Esophagus muscularis mucosa (tissue), 4 donors: ENCODE measurements at places on chromosomes 6 and 20. TPM values are rescaled to one million over a fixed set of nuclear protein-coding genes. Genes with fewer than 3 reads are reported as not detected.

Gene PTK6
- total RNA-seq, result 0.06 TPM

Gene ENPP4
- 19.0 TPM for total RNA-seq

Gene MRAP2
- 0.32 TPM for total RNA-seq

GRCh38 chr6:148954934-148955333 lies 208.1 kb downstream of the UST start:
- no peak overlapping the region for H3K27ac ChIP-seq
- H3K4me3 ChIP-seq, result no peak overlapping the region
- DNase-seq, result no peak
- H3K4me1 ChIP-seq, result no peaks in the 10 kb centered on the region

DNA sequence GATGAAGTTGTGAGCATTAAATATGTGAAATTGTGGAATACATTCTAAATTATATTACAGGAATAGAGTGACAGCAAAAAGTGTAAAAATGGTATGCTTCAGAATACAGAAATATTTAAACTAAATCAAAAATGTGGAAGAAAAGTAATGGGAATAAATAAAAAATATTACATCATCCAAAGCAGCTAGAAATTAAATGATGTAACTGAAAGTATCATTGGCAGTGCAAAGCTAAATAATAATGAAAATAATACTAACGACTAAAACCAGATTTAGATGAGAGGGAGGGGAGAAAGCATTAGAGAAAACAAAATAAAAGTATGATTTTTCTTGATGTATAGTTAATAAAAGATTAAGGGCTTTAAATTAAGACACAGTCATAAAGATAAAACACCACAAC lies 1104.0 kb downstream of the EPHA7 start:
- no peaks in the 10 kb centered on the region for H3K27me3 ChIP-seq
- no peak overlapping the region for H3K4me3 ChIP-seq
- DNase-seq, result no peak

GRCh38 chr6:125793280-125793679 lies 2.5 kb downstream of the NCOA7 start:
- peaks cover 51% of the 10 kb centered on the region for H3K4me1 ChIP-seq
- DNase-seq, result no peak

GRCh38 chr20:4815628-4816027 lies 93.9 kb downstream of the PRND start:
- H3K27me3 ChIP-seq, result no peaks in the 10 kb centered on the region
- peaks cover 56% of the 10 kb centered on the region for H3K4me1 ChIP-seq
- H3K36me3 ChIP-seq, result peaks cover 4% of the 10 kb centered on the region
- no peak overlapping the region for H3K27ac ChIP-seq
- no peak overlapping the region for H3K4me3 ChIP-seq

DNA sequence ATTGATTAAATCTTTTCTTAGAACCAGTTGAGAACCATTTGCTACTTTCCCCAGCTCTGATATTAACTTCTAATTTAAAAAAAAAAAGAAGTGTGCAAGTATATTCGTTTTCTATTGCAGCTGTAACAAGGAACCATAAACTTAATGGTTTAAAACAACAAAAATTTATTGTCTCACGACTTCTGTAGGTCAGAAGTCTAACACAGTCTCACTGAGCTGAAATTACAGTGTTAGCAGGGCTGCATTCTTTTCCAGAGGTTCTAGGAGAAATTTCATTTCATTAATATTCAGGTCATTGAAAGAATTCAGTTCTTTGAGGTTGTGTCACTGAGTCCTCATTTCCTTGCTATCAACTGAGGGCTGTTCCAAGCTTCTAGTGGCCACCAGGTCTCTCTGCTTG lies 213.5 kb upstream of the RNF217 start:
- no peak overlapping the region for H3K27ac ChIP-seq
- peaks cover 13% of the 10 kb centered on the region for H3K4me1 ChIP-seq
- H3K36me3 ChIP-seq, result no peaks in the 10 kb centered on the region
- no peaks in the 10 kb centered on the region for H3K27me3 ChIP-seq

GRCh38 chr6:28634411-28634760 lies 108.7 kb downstream of the GPX5 start:
- H3K27ac ChIP-seq, result no peak overlapping the region
- H3K4me1 ChIP-seq, result peaks cover 3% of the 10 kb centered on the region
- peaks cover 13% of the 10 kb centered on the region for H3K27me3 ChIP-seq
- DNase-seq, result no peak

DNA sequence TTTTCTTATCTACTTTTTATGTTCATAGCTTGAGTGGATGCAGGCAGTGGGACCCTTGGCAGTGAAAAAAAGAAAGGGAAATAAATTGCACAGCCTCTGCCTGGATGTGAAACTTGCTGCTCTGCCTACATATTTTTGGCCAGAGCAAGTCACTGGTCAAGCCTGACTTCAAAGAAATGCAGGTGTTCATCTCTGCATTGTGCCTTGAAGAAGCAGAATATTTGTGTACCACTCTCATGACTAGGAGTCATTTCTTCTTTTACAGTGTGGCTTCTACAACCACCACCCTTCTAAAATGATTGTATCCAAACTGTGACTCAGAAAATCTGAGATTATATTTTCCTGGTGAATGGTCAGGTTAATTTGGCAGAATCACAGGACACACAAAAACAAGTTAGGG lies 2.5 kb upstream of the KATNA1 start:
- H3K27me3 ChIP-seq, result no peaks in the 10 kb centered on the region
- no peak overlapping the region for H3K4me3 ChIP-seq

DNA sequence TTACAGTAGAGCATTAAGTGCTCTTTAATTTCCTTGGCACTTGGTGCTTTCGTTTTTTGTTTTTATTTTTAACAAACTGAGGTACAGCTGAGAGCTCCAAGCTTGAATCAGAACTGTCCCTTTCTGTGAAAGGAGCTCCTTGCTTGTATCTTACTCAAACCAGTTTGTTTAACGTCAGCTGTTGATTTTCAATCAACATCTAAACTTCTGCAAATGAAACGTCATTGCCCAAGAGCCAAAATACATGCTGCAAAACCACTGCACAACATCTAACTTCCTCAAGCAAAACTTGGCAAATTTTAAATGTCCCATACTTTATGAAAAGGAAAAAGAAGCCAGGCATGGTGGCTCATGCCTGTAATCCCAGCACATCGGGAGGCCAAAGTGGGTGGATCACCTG lies 15.2 kb downstream of the VNN2 start:
- DNase-seq, result no peak
- no peaks in the 10 kb centered on the region for H3K36me3 ChIP-seq
- no peak overlapping the region for H3K4me3 ChIP-seq
- no peaks in the 10 kb centered on the region for H3K27me3 ChIP-seq
- no peak overlapping the region for H3K27ac ChIP-seq

GRCh38 chr6:117494694-117495318 lies 12.3 kb downstream of the DCBLD1 start:
- H3K36me3 ChIP-seq, result no peaks in the 10 kb centered on the region
- H3K4me1 ChIP-seq, result peaks cover 16% of the 10 kb centered on the region
- no peak overlapping the region for H3K4me3 ChIP-seq
- no peaks in the 10 kb centered on the region for H3K27me3 ChIP-seq

DNA sequence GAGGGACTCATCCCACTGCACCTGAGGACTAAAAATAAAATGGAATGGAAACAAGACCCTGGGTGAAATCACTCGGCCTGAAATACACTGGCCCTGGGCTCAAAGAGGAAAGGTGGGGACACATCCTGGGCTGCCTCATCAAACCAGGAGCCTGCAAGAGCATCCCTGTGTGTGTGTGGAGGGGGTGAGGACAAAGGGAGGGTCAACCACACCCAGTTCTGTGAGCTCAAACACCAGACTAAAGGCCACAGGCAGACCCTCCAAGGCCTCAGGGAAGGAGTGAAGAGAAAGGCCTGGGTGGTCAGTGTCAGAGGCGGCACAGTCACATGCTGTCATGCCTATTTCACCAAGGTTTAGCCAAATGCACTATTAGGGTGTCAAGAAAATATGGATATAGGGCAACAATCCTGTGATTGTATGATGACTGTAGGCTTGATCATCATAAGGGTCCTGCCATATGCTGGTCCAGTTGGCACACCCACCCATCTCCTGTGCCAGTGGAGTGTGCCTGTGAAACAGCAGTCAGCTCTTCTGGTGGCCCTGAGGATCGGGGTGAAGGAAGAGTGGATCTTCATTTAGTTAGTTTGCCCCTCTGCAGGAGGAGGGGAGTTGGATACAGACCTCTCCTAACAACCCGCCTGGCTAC lies 28.9 kb downstream of the SRSF3 start:
- H3K4me1 ChIP-seq, result peaks cover 42% of the 10 kb centered on the region
- no peaks in the 10 kb centered on the region for H3K27me3 ChIP-seq
- H3K36me3 ChIP-seq, result peaks cover 7% of the 10 kb centered on the region
- H3K27ac ChIP-seq, result peak overlapping the region; percentile 45

DNA sequence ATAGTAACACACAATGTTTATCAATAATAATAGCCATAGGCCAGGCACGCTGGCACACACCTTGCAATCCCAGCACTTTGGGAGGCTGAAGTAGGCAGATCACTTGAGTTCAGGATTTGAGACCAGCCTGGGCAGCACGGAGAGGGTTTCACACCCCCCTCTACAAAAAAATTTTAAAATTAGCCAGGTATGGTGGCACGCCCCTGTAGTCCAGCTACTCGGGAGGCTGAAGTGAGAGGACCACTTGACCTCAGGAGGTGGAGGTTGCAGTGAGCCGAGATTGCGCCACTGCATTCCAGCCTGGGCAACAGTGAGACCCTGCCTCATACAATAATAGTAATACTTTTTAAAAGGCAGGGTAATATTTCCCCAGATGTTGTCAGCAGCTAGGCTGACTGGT lies 7.9 kb upstream of the MAPRE1 start:
- H3K4me3 ChIP-seq, result no peak overlapping the region
- no peaks in the 10 kb centered on the region for H3K27me3 ChIP-seq
- no peak for DNase-seq
- no peak overlapping the region for H3K27ac ChIP-seq
- H3K4me1 ChIP-seq, result no peaks in the 10 kb centered on the region
- H3K36me3 ChIP-seq, result no peaks in the 10 kb centered on the region

GRCh38 chr6:108561742-108562502 lies 1.2 kb downstream of the FOXO3 start:
- H3K4me1 ChIP-seq, result peaks cover 42% of the 10 kb centered on the region
- peak overlapping the region; percentile 95 for H3K4me3 ChIP-seq
- no peak for DNase-seq
- no peaks in the 10 kb centered on the region for H3K27me3 ChIP-seq

GRCh38 chr20:31943052-31943471 lies 8.8 kb downstream of the PDRG1 start:
- no peaks in the 10 kb centered on the region for H3K27me3 ChIP-seq
- no peak overlapping the region for H3K27ac ChIP-seq
- peaks cover 45% of the 10 kb centered on the region for H3K36me3 ChIP-seq
- H3K4me3 ChIP-seq, result no peak overlapping the region

DNA sequence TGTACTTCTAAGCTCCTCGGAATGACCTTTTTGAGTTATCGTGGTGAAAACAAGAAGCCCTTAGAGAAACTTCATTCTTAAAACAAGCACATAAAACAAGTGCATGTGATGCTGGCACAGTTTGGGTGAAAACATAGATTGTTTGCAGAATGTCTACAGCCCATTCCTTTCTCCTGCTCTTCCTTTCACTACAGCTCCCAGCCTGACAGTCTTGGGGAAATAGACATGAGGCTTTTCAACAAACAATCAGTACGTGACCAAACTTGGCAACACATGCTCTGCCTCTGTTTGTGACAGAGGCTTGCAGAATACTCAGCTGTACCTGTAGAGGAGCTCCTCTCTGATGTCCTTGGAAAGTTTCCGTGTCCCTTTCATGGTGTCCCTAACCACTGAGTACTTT lies 321.6 kb downstream of the ZFAND3 start:
- peaks cover 2% of the 10 kb centered on the region for H3K4me1 ChIP-seq
- H3K27me3 ChIP-seq, result no peaks in the 10 kb centered on the region
- H3K36me3 ChIP-seq, result no peaks in the 10 kb centered on the region
- no peak overlapping the region for H3K27ac ChIP-seq
- no peak for DNase-seq

- H3K4me1 ChIP-seq, result peaks cover 6% of the 10 kb centered on the region
- no peak for DNase-seq
- H3K36me3 ChIP-seq, result no peaks in the 10 kb centered on the region
- peak overlapping the region; percentile 46 for H3K4me3 ChIP-seq
- H3K27me3 ChIP-seq, result no peaks in the 10 kb centered on the region
- H3K27ac ChIP-seq, result peak overlapping the region; percentile 28
Observed at GRCh38 chr6:87832025-87832825, 130.2 kb upstream of the AKIRIN2 start.

DNA sequence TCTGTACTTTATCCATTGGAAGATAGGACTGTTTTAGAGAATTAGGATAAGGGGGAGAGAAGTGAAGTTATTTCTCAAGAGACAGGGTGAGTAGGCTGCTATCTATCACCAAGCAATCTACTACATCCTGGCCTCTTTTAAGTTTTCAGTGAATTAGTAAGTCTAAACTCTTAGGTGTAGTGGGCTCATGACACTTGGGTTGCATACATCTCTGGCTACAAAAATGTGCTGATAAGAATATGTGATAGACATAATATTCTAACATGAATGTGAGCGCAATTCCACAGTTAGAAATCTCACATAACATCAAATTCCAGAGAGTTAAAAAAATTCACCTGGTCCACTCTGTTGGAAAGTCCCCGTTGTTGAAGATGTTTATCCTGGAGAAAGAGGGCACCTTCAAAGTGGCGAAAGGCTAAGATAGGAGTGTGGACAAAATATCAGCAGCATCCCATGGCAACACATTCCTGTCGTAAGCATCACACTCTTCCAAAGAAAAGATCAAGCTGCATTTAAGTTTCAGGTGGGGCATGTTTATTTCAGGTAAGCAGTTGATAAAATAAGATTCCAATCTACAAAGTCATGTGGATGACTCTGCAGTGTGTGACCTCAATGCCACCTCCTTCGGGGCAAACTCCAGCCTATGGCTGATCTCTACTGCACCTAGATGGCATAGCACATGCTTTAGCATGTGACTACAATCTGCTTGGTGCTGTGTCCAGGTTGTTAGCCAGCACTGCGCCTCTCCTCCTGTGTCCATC lies 111.7 kb upstream of the NEDD9 start:
- no peaks in the 10 kb centered on the region for H3K27me3 ChIP-seq
- DNase-seq, result no peak
- no peaks in the 10 kb centered on the region for H3K4me1 ChIP-seq
- H3K27ac ChIP-seq, result no peak overlapping the region
- H3K4me3 ChIP-seq, result no peak overlapping the region
- no peaks in the 10 kb centered on the region for H3K36me3 ChIP-seq

DNA sequence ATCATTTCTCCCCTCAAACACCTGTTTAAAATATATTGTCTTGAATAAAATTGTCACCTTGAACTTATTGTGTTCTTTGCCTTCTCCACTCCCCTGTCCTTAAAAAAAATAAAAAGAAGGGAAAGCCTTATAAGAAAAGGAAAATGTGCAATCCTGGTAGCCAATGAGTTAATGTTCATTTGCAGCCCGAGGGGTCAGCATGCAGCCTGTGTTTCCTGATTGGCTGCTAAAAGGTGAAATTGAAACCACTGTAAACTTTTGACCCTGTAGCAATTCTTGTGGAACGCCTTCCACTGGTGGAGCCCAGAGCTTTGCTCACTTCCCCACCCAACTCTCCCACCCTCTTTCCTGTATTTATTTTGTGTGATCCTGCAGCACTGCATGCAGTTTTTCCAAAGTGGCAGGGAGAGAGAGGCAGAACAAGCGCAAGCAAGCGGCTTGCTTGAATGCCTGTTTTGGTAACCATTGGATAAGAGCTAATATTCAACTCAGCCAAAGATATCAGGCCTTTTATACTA lies 74.9 kb downstream of the NCOA3 start:
- H3K4me1 ChIP-seq, result peaks cover 69% of the 10 kb centered on the region
- no peak overlapping the region for H3K4me3 ChIP-seq
- H3K27ac ChIP-seq, result peak overlapping the region; percentile 41
- DNase-seq, result peak; percentile 92

GRCh38 chr6:35081426-35081851 lies 59.7 kb downstream of the TCP11 start:
- H3K27me3 ChIP-seq, result no peaks in the 10 kb centered on the region
- H3K36me3 ChIP-seq, result peaks cover 100% of the 10 kb centered on the region
- DNase-seq, result no peak
- H3K27ac ChIP-seq, result peak overlapping the region; percentile 59
- no peak overlapping the region for H3K4me3 ChIP-seq
